ENCODE measurements at places on chromosomes 16 and 17.

GRCh38 chr16:47872225-47872624 is 283.6 kb downstream of the ABCC12 start:
- no peak for DNase-seq

DNA sequence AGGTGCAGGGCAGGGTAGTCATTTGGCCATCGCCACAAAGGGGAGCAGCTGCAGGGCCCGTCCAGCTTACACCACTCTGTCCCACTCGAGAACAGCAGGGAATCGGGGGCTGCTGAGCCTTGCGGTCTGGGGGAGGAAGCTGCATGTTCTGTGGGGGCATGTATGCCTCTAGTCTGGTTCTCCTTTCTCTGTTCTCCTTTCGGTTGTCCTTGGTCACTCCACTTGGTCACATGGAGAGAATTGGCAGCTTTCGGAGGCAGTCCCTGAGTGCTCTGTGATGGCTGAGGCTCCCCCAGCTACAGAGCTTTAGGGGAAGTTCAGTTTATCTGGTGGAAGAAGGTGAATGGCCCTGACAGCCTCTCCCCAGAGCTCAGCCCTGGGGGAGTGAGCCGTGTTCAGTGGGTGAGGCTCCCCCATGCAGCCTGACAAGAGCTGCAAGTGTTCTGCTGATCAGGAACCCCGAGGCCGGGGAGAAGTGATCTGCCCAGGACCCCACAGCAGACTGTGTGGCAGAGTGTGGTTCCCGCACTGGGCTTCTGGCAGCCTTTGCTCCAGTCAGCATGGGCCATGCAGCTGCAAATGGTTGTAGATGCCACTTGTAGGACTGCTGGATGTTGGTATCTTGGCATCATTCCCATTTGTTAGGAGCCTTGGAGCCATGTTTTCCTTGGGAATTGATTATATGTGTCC is 22.3 kb upstream of the SMPD3 start:
- no peak for DNase-seq

GRCh38 chr16:30782486-30783279 is 4.3 kb downstream of the ZNF629 start:
- no peak for DNase-seq

- DNase-seq = no peak
These were observed 189.8 kb downstream of the CEP112 start for GRCh38 chr17:66002063-66002585.

DNA sequence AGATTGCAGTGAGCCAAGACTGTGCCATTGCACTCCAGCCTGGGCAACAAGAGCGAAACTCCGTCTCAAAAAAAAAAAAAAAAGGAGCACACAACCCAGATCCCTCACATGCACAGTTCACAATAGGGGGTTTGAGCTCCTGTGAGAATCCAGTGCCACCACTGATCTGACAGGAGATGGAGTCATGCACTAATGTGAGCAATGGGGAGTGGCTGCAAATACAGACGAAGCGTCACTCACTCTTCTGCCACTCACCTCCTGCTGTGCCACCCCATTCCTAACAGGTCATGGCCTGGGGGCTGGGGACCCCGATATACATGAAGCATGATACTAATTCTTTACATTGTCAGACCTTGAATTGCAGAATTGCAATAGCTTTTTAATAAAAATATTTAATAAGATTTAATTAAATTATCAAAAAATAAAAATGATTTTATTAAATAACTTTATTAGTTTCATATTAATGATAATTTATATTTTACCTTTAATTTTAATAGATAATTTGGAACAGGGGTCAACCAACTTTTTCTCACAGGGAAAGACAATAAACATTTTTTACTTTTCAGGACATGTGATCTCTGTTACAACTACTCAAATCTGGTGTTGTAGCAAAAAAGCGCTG is 171.4 kb downstream of the COPRS start:
- no peak for DNase-seq

GRCh38 chr17:21268596-21269188 is 15.5 kb upstream of the NATD1 start:
- DNase-seq = no peak

DNA sequence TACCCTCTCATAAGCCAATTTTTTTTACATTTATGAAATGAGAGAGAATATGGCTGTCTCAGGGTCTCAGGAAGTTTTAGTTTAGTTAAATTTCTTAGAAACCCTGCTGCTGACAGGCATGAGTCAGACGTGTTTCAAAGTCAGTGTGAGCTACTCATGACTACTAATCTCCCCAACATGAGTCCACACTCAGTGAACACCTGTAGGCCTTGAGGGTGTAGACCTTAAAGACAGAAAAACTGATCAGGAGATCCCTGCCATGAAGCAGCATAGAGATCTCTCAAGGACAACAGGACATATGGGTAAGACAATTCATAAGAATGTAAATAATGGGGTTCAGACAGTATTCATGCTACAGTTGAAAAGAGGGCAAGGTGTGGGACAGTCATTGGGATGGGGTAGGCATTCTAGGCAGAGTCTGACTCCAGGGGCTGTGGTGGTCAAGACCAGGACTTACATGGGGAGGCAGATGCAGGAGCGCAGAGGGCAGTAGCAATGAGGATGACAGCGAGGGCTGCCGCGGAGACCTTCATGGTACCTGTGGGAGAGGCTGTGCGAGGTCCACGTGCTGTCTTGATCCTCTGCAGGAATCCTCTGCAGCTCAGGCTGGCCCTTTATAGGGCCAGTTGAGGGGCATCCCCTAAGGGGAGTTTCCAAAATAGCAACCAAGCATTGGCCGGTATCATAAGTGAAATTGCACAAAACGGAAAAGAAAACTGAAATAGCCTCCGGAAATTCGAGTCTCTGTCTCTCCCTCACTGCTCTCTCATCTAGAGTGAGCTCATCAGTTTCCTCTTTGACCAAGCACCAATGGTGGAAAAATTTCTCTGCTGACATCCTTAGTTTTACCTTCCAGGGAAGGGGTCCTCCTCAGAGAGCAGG is at the start of gene CCL5:
CCL5 (minus strand) TSS at position 588 of the 882 bp plus-strand sequence.
- peak; percentile 50 for DNase-seq

DNA sequence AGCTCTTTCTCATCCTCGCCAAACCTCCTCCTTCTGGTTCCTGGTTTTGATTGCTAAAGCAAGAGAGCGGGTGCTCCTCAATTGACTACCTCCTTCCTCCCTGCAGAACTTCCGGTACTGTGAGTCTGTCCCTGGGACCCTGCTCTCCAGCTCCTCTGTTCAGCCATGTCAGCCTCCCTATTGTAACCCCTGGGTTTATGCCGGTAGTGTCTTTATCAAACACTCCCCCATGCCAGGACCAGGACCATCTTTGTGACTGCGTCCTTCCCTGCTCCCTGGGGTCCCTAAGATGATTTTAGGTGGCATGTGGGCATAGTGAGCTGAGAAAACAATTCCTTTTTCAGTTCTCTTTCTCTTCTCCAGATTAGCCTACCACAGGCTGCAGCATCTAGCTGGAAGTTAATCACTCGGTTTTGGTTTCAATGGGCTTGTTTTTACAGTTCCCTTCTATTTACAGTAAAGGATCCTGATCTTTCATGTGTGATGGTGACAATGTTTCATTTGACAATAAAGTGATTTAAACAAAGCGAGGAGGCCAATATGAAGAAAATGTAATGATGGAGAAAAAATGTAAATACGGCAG is 27.7 kb upstream of the IL21R start:
- DNase-seq = peak; percentile 28

- no peak for DNase-seq
These were observed 14.6 kb downstream of the RSL1D1 start for GRCh38 chr16:11836650-11837244.

- DNase-seq = no peak
These were observed 35.0 kb downstream of the NMT1 start for GRCh38 chr17:45096141-45096540.

DNA sequence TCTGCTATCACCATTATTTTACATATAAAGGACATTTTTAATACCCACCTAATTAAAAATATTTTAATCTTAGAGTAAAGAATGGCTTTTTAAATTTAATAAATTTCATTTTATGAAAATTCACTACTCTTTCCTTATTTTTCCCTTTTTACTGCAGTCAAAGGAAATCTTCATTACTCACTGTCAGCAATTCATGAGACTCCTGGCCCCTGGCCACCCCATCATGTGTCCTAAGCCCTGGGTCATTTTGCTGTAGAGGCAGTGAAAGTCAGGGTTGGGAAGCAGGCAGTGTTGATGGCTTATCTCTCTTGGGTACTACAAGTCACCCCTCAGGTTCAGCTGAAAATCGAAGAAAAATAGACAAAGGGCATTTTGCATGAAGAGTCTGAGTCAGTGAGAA is 468.6 kb upstream of the CCL2 start:
- DNase-seq = no peak

- DNase-seq = no peak
These were observed 480 bp downstream of the KIF19 start for GRCh38 chr17:74326506-74326905.

DNA sequence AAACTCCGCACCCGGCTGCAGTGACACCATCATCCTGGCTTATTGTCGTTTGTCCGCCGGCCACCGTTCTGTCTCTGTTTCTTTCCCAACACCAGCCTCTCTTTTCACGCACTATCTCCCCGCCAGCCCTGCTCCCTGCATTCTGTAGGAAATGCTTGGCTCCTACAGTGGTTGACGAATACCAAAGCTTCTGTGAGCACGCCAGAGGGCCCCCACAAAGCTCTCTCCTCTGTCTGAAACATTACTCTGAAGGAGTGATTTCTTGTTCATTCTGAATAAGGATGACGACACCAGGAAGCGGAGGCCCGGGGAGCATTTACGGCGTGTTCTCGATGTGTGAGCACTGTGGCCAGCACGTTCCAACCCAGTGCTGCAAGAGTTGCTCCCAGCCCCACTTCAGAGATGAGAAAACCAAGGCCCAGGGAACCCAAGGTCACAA is 58.8 kb downstream of the ADCY9 start:
- no peak for DNase-seq

DNA sequence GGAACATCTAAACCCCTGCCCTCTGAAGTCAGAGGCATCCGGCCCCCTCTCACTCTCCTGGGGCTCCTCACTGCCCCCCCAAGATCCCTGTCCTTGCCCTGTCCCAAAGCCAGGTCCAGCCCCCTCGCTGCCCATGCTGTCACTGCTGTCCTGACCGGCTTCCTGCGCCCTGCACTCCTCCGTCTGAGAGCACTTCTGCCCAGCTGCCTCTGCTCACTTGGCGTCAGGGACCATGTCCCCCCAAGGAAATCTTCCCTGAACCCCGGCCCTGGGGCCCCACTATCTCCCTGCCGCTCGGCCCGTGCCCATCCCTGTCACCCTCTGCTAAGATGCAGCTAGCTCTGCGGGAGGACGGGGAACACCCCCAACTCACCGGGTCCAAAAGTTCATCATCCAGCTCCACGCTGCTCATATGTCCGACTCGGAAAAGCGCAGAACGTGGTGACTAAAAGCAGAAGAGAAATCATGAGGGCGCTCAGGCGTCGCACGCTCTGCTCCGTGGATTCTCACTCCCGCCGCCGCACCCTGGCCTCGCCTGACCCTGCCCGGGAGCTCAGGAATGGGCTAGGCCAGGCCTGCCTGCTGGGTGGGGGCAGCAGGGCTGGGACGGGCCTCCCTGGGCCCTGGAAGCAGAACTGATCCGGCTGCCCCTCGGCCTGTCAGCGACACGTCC is 9.8 kb downstream of the CLCN7 start:
- no peak for DNase-seq

DNA sequence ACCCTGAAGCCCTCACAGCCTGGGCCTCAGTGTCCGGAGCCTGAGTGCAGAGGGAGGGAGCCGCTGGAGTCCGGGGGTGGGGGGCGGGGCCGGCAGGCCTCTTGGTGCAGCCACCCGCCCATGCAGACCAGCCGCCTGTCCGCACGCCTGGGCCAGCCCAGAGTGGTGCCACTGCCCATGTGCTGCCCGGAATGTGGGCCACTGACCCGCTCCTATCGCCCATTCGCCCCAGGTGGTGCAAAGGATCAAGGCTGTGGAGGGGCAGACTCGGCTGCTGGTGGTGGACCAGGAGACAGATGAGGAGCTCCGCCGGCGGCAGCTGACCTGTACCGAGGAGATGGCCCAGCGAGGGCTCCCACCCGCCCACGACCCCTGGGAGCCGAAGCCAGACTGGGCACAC is 2.6 kb downstream of the NHERF2 start:
- DNase-seq = no peak

GRCh38 chr16:7839568-7839967 is 506.9 kb downstream of the RBFOX1 start:
- DNase-seq = no peak

DNA sequence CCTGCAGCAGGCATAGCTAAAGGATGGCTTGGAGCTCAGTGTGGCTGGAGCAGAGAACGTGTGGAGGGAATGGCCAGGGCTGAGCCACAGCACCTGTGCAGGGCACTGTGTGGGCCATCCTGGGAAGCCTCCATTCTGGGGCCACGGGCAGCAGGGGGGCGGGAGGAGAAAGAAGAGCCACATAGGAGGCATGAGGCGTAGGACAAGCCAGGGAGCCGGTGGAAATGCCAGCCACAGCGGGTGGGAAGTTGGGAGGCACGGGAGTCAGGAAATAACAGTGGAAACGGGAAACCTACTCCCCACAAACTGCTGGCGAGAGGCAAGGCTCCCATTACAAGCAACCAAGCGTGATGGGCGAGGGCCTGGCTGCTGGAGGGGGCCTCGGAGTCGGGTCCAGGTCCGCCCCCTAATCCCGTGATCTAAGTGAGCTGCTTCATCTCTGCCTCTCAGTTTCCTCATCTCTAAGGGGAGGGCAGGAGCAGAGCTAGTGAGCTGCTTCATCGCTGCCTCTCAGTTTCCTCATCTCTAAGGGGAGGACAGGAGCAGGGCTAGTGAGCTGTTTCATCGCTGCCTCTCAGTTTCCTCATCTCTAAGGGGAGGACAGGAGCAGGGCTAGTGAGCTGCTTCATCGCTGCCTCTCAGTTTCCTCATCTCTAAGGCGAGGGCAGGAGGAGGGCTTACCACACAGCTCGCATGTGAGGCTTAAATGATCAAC is 104.9 kb downstream of the ADCY9 start:
- DNase-seq = no peak

DNA sequence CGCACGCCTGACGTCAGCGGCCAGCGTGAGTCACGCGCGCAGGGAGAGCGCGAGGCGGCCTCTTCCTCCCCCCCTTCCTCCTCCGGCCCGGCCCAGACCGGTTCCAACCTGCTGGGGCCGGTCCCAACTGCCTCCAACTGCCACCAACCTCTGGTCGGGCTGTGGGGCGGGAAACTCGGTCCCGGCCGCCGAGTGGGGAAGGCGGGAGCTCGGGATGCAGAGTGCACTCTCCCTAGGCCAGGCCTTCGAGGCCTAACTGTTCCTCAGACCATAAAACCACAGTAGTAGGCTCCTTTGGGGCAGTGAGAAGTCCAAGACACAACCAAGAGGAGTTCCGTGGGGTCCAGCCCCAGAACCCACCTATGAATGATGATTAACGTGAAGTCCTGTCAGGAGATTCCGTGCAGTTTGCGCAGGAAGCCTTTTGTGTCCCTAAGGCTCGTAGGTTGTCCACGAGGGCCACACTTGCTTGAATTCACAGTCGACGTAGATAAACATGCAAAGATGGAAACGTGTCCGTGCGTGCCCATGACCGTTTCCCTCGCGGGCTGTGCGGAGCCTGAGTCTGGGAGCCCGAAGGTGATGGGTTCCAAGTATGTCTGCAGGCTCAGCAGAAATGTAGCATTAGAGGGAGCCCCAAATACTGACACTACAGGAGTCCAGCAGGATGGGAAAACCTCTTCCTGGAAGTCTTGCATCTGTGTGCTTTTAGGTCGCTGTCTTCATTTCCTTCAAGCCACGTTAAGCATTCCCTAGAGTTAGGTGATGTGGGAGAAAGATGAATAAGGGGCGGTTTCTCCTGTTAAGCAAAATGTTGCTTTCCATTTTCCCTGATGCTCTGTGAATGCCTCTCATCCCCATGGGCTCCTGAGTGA is 647 bp downstream of the UNK start:
- DNase-seq = peak; percentile 92
